ENCODE measurements at places on chromosomes 12 and 14.

- DNase-seq: no peak
- no peaks in the 10 kb centered on the region for H3K4me1 ChIP-seq
- H3K36me3 ChIP-seq: peaks cover 11% of the 10 kb centered on the region
- no peak overlapping the region for H3K27ac ChIP-seq
- H3K4me3 ChIP-seq: no peak overlapping the region
These were observed 52.1 kb upstream of the CORO1C start for GRCh38 chr12:108783446-108783845.

GRCh38 chr14:35083530-35084150, 37.6 kb downstream of the FAM177A1 start:
- H3K4me1 ChIP-seq: no peaks in the 10 kb centered on the region
- no peaks in the 10 kb centered on the region for H3K27me3 ChIP-seq
- DNase-seq: no peak

GRCh38 chr12:127722611-127723010, 544.4 kb upstream of the TMEM132C start:
- H3K27ac ChIP-seq: no peak overlapping the region
- no peak overlapping the region for H3K4me3 ChIP-seq
- H3K4me1 ChIP-seq: peaks cover 18% of the 10 kb centered on the region
- H3K36me3 ChIP-seq: no peaks in the 10 kb centered on the region
- no peak for DNase-seq

DNA sequence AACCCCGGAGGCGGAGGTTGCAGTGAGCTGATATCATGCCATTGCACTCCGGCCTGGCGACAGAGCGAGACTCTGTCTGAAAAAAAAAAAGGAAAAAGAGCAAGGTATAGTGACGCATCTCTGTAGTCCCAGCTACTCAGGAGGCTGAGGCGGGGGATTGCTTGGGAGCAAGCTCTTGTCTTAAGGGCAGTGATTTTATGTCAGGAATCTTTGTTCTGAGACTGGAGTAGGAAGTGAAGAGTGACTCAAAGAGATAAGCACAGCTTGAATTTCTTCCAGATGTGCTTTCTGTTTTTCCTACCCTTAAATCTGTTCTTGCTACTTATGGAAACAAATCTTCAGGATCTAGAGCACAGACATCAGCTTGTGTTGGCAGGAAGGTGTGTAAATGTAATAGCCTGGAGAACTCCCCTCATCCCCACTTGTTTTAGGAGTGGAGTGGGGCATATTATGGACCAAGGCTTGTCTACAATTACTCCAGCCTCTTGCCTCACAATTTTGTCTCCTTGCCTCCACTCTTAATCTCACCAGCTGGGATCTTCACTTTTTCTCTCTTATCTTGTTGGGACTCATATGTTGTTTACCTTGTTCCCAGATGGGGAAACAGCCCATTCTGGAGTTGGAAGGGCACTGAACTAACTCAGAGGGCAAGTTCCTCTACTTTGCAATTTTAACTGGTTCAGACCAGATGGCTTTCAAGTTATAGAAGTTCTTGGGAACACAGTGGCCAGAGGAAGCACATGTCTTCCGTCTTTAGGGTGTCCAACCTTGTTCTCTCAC, 7.5 kb downstream of the TMED2 start:
- no peak for DNase-seq
- peaks cover 16% of the 10 kb centered on the region for H3K36me3 ChIP-seq
- H3K27ac ChIP-seq: no peak overlapping the region
- H3K27me3 ChIP-seq: no peaks in the 10 kb centered on the region
- H3K4me3 ChIP-seq: no peak overlapping the region
- H3K4me1 ChIP-seq: peaks cover 2% of the 10 kb centered on the region

GRCh38 chr14:63895510-63895909, 42.7 kb downstream of the SYNE2 start:
- H3K27ac ChIP-seq: no peak overlapping the region
- H3K4me3 ChIP-seq: no peak overlapping the region
- H3K36me3 ChIP-seq: peaks cover 7% of the 10 kb centered on the region
- no peak for DNase-seq
- H3K27me3 ChIP-seq: no peaks in the 10 kb centered on the region
- peaks cover 22% of the 10 kb centered on the region for H3K4me1 ChIP-seq

Measured in progenitor cell of endocrine pancreas (in vitro differentiated cells).